ENCODE measurements at places on chromosomes 4 and X.
A peak's percentile ranks its signal among the peaks of the same experiment; 100 is the strongest.

- DNase-seq, result no peak
Observed at GRCh38 chrX:154481911-154482601, 3.0 kb upstream of the LAGE3 start.

- no peak for DNase-seq
Observed at GRCh38 chrX:75673468-75673867, 111.6 kb downstream of the MAGEE2 start.

DNA sequence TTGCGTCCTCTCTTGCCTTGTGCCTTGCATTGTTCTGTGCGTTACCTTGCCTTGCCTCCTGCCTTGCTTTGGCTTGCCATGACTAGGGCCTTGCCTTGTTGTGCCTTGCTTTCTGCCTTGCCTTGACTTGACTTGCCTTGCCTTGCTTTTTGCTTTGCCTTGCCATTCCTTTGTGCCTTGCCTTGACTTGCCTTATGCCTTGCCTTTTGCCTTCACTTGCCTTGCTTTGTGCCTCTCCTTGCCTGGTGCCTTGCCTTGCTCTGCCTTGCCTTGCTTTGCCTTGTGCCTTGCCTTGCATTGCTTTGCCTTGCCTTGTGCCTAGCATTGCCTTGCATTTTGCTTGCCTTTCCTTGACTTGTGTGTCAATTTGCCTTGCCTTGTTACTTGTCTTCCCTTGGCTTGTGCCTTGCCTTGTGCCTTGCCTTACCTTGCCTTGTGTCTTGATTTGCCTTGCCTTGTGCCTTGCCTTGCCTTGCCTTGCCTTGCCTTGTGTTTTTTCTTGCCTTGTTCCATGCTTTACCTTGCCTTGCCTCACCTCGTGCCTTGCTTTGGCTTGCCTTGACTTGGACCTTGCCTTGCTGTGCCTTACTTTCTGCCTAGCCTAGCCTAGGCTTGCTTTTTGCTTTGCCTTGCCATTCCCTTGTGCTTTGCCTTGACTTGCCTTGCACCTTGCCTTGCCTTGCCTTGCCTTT lies 95.8 kb downstream of the TAB3 start:
- DNase-seq, result peak; percentile 26

DNA sequence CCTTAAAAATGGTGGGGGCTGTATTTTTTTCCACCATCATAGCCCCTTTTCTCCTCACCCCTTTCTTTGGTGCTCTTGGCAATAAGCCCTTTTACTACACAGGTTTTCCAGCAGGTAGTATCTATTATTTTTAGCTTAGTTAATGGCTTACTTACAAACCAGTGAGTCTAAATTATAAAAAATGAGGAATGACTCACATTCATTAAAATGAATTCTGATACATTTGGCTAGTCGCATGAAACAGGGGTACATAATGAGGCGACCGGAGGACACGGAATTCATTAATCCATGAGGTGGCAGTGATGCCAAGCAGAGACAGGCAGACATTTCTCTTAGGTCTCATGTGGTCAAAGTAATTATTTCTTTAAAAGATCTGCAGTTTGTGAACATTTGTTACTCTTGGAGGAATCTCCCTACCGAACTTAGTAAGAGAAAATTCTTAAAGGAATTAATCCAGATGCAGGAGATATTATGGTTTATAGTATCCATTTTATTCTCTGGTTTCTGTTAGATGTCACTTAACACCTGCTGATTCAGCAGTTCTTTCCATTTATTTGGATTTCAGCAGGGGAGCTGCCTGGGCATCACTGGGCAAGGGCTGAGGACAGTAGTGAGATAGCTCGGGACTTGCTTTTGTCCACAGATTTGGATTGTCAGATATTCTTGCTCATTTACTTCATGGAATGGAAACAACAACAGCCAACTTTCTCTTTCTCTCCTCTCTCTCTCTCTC lies 575.0 kb upstream of the NR3C2 start:
- DNase-seq, result no peak

GRCh38 chr4:106238820-106239420 lies 77.1 kb downstream of the TBCK start:
- no peak for DNase-seq

DNA sequence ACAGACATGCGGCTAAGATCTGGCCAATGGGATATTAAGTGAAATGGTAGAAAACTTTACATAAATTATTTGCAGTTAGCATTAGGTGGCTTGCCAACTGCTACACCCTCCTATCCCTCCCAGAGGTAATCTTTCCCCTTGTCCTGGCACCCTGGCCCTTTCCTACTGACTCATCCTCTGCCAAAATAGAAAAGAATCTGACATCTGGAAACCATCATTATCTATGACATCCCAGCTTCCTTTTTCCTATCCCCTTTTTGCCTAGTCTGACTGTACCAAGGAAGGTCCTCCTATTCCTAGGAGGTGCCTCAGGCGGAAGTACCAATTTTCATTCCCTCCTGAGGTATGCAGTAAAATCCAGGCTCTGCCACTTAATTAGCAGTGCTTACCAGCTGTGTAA lies 163.6 kb upstream of the KLF3 start:
- DNase-seq, result no peak

DNA sequence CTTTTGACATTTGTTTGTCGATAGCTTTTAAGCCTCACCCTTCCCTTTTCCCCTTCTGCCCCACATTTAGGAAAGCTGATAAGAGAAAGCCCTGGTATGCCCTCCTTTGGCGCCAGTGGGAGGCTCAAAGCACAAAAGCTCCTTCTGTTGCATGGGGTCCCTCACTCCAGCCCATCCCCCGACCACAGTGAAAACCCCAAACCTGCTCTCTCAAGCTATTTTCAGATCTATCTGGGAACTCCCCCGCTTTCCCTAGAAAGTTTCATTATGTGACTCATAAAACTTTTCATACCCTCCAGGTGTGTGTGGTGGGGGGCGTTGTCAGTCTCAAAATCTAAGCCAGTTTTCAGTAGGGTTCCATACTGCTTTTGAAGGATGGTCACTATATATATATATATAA lies 259.0 kb upstream of the PCDH7 start:
- DNase-seq, result no peak

DNA sequence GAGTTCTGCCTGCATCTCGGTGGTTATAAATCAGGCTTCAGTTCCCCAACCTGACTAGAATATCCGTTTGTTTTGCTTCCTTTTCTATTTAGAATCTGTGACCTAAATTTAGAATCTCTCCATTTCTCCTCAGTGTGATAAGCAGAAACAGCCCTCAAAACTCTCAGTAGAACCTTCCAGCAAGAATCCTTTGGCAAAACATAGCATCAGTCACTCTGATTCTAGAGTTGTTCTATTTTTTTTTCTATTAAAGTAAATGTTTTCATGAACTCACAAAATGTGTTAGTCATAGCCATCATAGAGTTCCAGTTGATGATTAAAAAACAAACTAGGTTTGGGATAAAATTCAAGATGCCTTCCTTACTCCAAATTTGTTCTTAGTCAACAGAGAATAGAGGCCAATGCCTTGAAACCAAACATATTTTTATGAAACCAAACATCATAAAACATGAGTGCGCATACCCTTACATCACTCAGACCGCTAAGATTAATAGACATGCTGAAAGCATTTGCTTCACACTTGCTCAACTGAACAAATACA lies 13.2 kb upstream of the C1QTNF7 start:
- no peak for DNase-seq

GRCh38 chr4:10074767-10075105 lies 41.9 kb downstream of the WDR1 start:
- DNase-seq, result peak; percentile 45

DNA sequence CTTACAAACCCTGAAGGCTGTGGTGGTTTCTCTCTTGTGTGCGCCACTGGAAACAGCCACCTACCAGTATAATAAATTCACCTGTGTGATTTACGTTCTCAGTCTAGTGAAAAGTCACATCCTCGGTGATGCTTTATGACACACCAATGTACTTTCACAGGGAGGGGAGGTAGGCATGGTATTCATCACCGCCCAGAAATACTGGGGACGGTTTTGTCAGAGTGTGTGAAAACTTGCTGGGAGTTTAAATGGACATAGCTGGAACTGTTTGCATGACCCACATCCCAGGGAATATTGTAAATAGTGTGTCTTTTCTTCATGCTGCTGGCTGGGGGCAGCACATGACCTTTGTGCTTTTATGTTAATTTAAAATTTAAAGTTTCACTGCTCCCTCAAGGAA lies 421.8 kb downstream of the MAPK10 start:
- DNase-seq, result no peak

DNA sequence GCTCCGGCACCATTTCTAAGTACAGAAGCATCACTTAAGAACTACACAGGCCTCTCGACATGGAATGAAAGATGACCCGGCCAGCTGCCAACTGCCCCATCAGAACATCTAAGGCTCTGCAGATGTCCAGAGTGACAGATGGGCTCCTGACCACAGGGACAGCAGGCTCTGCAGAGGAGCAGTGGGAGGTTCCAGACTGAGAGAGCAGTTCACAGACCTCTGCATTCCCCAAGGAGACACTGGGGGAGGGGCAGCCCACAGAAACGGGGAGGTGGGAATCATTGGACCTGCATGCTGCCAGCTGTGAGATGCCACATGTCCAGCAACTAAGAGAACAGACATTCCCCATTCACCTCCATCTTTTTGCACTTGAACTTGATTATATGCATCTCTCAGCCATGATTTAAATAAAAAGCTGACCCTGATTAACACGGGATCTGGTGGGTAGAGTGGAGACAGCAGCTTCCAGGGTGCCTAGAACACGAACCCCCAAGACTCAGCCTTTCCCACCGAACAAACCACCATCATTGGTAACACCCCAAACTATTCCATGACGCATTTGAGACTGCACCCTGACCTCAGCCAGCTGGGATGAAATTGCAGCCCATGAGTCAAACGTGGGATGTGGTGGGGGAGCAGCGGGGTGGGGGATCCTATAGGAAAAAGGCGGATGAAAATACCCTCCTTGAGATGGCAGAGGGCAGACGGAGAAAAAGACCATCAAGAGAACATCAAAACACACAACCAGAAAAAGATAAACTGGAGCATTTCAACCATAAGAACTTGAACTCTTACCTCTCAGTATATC lies 47.2 kb downstream of the AFAP1 start:
- DNase-seq, result no peak

DNA sequence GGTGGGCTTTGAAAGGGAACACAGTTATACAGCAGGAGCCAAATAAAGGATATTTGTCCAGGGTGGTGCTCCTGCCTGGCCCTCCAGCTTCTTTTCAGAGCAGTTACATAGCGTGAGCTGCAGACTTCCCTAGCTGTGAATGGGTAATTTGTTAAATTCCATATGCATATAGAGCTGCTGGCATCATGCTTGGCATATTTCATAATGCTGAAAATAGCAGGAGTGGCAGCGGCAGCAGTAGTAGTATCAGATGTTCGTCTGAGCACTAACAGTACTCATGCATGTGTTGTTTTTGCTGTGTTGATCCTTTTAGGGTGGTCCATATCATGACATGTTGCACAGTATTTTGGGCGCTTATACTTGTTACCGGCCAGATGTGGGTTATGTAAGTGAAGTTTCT lies 33.6 kb upstream of the TADA2B start:
- no peak for DNase-seq

GRCh38 chr4:37383579-37384229 lies 139.2 kb downstream of the NWD2 start:
- no peak for DNase-seq

GRCh38 chrX:78029663-78030062 lies 60.2 kb upstream of the PGAM4 start:
- DNase-seq, result no peak

DNA sequence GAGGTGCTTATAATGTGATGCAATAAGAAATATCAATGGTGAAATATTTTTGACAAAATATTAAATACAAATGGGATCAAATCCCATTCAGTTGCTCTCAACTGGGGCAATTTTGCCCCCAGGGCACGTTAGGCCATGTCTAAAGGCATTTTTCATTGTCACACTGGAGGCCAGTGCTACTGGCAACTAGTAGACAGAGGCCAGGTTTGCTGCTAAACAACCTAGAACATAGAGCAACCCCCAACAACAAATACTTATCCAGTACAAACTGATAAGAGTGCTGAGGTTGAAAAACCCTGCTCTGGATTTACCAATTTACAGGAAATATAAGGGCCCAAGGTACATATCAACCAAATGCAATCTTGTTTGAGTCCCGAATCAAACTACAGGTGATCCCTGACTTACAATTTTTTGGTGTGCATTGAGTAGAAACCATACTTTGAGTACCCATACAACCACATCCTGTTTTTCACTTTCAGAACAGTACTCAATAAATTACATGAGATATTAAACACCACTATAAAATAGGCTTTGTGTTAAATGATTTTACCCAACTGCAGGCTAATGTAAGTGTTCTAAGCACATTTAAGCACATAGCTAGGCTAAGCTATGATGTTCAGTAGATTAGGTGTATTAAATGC lies 237.5 kb downstream of the HNRNPD start:
- DNase-seq, result no peak

- no peak for DNase-seq
Observed at GRCh38 chr4:25050370-25051078, 19.8 kb upstream of the LGI2 start.

DNA sequence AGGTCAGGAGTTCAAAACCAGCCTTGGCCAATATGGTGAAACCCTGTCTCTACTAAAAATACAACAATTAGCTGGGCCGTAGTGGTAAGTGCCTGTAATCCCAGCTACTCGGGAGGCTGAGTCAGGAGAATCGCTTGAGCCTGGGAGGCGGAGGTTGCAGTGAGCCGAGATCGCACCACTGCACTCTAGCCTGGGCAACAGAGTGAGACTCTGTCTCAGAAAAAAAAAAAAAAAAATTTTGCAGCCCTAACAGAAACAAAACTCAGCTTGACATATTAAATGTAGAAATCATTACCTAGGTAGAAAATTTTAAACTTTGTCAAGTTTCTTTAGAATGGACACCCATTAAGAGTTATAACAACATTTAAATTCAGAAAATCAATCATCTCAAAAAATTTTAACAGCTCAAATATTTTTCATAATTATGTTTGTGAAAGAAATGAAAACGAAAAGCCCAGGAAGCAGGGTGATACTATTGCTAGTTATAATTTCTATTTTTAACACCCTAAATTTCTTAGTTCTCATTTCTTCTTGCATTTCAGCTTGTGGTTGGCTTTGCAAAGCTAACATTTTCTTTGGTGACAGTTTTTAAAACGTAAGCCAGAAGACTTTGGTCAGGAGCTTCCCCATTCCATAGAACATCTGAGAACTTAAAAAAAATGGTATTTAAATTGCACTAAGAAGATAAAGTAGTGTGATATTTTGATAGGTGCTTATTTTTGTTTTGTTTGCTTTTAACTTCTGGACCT lies 33.3 kb upstream of the RBBP7 start:
- DNase-seq, result no peak

GRCh38 chr4:137641544-137641943 lies 109.2 kb upstream of the PCDH18 start:
- DNase-seq, result no peak

- no peak for DNase-seq
Observed at GRCh38 chrX:50697691-50698090, 116.3 kb downstream of the SHROOM4 start.

DNA sequence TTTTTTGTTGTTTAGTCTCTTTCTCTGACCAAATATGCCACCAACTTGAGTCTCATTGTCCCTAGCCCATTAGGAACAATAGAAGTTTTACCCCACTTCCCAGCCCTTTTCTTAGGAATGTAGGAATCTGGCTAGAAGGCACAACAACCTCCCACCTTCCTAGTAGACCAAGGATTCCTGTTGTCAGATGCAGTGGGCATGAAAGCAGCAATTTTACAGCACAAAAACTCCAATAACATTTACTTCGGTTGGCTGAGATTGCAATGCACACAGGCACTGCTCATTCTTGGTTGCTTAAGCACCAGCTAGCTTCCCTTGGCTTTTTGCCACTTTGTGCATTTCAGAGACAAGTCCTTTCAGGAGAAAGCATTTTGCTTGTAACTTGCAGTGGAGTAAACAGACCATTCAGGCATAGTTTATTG lies 312.8 kb downstream of the TENM3 start:
- no peak for DNase-seq

- DNase-seq, result peak; percentile 76
Observed at GRCh38 chr4:17613761-17614415, 553 bp upstream of the MED28 start.

- DNase-seq, result no peak
Observed at GRCh38 chr4:188811121-188811520, 671.9 kb downstream of the TRIML1 start.

Data from sigmoid colon (tissue), 7 donors.